Activated CD4-positive, alpha-beta T cell treated with anti-CD3 and anti-CD28 coated beads, Interleukin-2, Interleukin-6, amounts not matched to agents 100 ng/mL and 50 ng/mL, durations not matched to agents 16 hours and 8 hours (primary cell): ENCODE measurements at places on chromosomes 4 and X.

DNA sequence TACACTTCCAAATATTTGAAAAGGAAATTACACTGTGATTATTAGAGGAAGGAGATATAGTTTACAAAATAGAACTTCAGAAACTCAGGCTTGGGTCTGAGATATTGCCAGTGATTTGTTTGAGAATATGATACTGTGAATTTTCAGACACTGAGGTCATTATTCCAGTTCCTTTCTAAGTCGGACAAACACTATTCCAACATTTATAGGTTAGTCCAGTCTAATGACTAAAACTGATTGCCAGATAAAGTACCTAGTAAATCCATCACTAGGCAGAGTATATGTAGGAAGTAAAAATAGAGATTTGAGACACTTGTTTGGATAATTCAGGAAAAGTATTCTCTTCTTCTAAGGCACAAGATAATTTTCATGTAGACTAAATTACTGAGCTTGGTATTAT is 13.2 kb downstream of the MTTP start:
- DNase-seq = no peak

DNA sequence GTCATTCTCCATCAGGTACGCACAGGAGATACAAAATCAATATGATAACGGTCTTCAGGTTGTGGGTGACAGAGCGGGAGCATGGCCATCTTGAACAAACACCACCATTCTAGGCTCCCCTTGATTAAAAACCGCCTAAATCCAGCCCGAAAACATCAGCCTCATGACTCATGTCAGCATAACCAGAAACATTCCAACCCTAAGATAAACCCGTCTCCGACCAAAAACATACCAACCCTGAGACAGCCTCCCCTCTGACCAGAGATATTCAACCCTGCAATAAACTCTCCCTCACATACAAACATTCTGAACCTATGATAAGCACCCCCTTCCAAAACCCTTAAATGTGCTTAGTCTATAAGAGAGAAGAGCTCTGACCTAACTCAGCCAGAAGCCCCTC is 157.9 kb downstream of the DHRSX start:
- no peak for DNase-seq

DNA sequence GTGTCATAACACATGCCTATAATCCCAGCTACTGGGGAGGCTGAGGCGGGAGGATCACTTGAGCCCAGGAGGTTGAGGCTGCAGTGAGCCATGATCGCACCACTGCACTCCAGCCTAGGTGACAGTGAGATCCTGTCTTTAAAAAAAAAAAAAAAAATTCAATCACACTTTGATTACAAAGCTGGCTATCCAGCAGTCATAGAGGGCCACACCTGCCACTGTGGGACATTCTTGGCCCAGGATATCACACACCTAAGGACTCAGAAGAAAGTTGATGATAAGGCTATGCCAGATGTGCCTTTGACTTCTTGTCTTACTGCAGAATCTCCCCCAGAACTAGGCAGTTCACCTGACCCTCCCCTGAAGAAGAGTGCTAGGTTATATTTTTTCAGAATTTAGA is 122.5 kb upstream of the GALNT7 start:
- no peak for DNase-seq

GRCh38 chr4:7742807-7743280 is 196.8 kb downstream of the AFAP1 start:
- DNase-seq = no peak

GRCh38 chrX:34764852-34765361 is 107.8 kb upstream of the TMEM47 start:
- DNase-seq = no peak

GRCh38 chrX:107678957-107679740 is 50.8 kb downstream of the PRPS1 start:
- peak; percentile 72 for DNase-seq

DNA sequence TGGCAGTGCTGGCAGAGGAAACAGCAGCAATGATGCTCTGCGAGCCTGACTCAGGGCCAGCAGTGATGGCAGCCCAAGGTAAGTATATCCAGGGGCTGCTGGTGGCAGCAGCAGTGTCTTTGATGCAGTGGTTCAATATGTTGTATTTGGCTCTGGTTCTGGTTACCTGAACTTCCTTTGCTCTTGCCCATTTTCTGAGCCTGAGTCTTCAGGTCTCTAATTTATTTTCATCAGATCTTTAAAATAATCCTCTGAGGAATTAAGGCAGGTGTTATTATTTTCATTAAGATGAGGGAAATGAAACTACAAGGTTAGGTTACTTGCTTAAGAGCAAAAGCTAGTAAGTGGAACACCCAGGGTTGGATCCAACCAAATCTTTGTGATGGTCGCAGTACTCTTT is 102.8 kb upstream of the BMP2K start:
- no peak for DNase-seq

DNA sequence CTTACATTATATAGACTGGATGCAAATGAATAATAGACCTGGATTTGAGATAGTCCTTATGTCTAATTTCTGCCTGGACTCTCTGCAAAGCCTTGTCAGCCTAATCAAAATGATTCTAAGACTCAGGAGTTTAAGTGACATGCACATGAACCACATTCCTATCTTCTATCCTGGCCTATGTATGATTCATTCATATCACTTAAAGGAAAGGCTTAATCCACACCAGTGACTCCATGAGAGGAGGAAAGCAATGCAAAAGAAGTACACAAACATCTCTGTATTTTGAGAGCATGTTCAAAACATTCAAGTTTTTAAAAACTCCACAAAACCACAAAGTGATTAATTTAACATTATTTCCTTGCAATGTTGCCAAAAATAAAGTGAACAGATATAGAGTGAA is 14.6 kb downstream of the AMOT start:
- no peak for DNase-seq

DNA sequence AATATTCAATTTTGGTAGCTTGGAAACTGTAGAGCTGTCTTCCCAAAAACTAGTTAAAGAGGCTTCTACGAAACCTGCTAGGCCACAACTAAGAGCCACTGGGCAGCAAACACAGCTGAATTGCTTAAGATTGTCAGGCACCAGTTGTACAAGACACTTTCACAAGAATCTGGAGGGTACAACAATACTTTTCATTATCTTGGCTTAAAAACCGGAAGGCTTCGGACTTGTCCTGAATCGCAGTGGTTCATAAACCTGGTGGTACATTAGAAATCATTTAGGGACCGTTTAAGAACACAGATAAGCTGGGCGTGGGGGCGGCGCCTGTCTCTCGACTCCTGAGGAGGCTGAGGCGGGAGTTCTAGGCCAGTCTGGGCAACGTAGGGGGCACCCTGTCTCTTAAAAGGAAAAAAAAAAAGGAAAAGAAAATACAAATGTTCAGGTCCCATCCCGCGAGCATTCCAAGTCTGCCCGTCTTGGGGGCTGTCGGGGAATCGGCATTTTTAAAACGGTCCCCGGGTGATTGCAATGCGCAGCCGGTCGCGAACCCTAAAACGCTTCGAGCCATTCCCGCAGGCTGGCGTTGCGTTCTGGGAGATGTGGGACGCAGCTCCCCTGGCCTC is 763 bp downstream of the PYURF start:
- peak; percentile 43 for DNase-seq

DNA sequence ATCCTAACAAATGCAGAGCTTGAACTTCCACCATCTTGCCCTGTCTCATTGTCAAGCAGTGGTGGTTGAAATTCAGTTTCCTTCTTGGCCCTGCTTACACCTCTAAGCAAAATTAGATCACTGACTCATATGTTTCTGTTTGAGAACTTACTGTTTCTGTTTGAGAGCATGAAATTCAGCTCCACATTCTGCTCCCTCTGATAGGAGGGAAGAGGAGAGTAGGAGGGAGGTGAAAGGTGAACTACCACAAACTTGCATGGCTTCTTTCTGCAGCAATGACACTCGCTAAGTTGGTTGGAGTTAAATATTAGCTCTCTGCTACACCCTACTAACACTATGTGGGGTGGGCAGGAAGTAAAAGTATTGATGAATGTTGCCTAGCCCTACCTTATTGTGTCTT is 117.8 kb upstream of the EDA2R start:
- DNase-seq = peak; percentile 3

GRCh38 chr4:184261246-184261645 is 43.6 kb upstream of the ENPP6 start:
- no peak for DNase-seq

- peak; percentile 9 for DNase-seq
These were observed 110.3 kb upstream of the KIT start for GRCh38 chr4:54547299-54548097.

GRCh38 chrX:108442901-108443464 is 3.3 kb downstream of the COL4A5 start:
- DNase-seq = no peak

DNA sequence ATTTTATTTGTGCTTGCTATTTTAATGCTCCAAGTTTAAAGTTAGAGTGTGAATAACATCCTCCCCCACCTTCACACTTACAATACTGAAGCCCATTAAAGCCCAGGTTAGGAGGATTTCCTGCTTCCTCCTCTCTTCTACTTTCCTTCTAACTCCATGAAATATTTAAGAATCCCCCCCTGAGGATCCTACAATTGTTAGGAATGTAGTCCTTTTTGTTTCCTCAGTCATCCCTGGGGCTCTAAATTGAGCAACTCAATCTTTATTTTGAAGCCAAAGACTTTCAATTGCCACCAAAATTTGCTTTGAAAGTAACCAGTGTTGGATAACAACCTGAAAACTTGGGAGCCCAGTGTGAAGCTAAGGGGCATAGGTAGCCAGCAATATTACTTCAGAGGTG is 276.9 kb downstream of the FAM47A start:
- no peak for DNase-seq

- peak; percentile 72 for DNase-seq
These were observed 30.4 kb downstream of the ADH7 start for GRCh38 chr4:99404595-99405287.

DNA sequence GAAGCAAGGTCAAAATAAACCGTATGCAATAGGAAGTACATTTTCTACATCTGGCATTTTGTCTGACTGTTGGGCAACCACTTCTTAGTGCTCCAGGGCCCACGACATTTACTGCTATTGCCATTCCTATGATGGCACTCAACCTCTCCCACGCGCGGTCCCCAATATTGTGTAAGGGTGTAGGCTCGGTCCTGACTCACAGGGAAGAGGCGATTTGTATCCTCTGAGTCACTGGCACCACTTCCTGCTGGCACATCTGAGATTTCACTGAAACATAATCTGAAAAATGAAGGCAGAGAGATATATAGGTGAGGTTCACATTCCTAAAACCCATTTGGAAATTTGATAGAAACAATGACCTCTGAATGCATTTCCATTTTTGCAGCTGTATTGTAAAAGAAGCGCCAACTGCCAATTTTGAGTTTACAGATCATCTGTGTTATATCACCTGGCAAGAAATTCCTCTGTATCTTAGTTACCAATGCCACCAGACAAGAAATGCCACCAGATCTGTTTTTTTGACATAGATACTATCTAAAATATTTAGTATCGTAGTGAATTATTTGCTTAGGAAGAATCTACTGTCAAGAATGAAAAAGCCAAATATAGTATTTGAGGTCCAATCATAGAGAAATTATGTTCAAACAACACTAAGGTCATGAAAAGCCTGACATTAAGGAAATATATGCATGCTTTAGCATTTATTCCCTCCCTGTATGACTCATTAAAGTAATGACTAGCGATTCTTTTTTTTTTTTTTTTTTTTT is 9.8 kb downstream of the EREG start:
- no peak for DNase-seq

- no peak for DNase-seq
These were observed 160.0 kb upstream of the ARX start for GRCh38 chrX:25175743-25176142.

DNA sequence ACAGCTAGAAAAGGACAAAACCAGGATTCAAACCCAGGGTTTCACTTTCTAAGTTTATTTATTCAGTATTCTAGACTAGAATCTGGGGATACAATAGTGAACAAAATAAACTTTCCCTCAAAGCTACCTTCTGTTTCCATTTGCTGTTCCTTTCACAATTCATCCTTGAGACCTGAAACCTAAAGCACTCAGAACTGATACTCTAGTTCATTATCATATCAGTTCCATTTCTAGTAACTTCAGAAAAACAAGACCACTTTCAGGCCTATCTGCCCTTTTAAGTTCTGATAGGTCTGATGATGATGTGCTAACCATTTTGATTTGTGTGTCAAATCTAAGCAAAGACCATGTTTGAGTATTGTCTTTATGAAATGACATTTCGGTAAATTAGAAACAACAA is 7.8 kb upstream of the XK start:
- DNase-seq = peak; percentile 1

DNA sequence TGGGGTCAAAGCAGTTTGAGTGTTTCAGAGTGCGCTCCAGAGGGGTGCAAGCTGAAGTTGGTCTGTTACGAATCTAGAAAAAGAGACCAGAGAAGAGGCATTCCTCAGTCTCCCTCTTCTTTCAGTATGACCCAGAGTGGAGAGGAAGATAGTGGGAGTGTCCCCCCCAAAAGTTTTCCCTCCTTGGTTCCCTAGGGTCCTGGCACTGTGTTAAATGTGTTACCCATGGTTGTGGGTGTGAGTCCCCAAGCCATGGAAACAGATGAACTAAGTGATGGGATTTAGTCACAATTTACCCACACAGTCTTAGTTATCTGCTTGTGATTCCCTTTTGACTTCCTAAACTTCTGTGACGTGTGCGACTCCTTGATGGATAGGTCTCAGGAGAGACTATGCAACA is 27.0 kb upstream of the NAF1 start:
- no peak for DNase-seq

GRCh38 chr4:150826306-150826705 is 188.8 kb downstream of the LRBA start:
- DNase-seq = no peak

- no peak for DNase-seq
These were observed 73.4 kb downstream of the CLCN4 start for GRCh38 chrX:10230222-10230621.

DNA sequence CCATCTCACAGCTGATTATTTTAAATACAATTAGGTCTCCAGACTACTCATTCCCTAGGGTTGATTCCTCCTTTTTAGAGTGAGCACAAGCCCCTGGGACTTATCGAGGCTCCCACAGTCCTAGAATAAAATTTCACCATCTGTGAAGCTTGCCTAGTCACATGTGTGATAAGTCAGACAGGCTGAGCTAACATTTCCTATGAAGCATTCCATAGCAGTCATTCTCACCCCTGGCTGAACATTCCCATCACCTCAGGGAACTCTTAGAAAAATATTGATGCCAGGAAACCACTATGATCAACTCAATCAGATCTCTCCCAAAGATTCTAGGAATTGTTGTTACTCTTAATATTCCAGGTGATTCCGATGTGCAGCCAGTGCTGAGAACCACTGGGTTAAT is 37.7 kb downstream of the ARHGEF9 start:
- no peak for DNase-seq

- DNase-seq = no peak
These were observed 67.4 kb downstream of the SOWAHB start for GRCh38 chr4:76830612-76830963.

DNA sequence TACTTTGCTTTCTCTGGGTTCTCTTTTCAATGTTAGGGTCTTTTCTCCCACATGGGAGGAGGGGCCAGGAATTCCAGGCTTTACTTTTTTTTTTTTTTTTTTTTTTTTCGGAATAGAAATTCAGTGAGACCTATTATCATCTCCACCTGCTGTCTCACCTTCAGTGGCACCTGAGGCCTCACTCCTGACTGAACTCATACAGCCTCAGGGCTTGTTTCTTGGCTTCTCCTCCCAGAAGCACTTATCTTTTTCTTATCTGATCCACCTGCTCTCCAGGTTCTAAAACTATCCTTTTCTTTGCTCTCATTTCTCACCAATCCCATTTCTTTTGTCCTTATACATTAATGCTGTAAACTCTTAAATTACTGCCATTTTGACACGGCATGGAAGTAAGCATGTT is 117.3 kb upstream of the PPP3CA start:
- DNase-seq = no peak
